ENCODE measurements at places on chromosomes 2 and 18.

DNA sequence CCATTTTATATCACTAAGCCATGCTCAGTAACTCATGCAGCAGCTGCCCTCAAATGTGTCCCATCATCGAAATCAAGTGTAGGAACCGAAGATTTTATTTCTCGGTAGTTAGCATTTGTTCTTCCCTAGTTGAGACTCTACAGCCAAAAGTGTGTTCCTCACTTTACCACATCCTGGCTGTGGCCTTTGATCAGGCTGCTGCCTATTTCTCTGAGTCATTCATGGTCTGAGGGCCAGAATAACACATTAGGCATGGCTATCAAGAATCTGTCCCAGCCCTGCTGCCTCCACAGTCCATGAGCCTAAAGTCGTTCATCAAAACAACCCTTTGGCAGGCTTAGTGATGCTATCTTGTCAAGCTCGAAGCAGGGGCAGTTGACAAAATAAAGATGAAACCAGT, 300.1 kb downstream of the TDRD15 start:
- no peak for DNase-seq

GRCh38 chr2:241639385-241639784, 1.9 kb downstream of the ATG4B start:
- DNase-seq, result peak; percentile 69

- peak; percentile 90 for DNase-seq
These were observed 7.5 kb upstream of the KCNG2 start for GRCh38 chr18:79789901-79790890.

DNA sequence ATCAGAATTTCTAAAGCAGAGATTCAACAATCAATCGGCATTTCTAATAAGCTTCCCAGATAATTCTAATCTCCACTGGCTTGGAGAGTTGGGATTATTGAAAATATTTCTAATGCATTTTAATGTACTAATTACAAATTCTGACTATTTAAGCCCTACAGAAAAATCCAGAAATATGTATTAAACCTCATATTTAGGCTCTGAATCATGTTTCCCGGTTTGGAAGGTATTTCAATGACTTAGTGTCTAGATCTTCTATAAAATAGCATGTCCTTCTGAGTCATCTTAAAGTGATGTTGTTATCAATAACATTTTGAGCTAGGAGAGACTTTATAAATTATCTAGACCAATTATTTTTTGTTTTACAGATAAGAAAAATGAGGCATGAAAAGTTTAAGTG, 258.8 kb upstream of the NRXN1 start:
- peak; percentile 6 for DNase-seq

DNA sequence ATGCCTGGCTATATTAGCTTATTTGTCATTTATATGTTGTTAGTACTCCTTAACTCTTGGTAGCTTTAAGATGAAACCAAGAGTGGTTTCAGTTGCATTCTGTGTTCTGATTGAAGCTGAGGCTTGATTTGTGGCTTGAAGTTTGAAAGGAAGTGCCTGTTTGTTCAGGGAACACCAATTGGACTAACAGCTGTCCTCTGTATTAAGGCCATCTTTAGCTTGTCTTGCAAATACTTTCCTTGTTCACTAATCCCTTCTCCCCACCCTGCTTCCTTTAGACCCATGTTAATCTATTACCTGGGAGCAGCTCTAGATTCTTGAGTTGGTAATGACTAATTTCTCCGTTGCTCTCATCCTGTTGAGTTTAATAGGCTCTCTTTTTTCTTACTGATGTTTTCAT, 13.4 kb downstream of the ITGA6 start:
- DNase-seq, result no peak

- DNase-seq, result no peak
These were observed 32.2 kb upstream of the PIK3C3 start for GRCh38 chr18:41922841-41923240.

DNA sequence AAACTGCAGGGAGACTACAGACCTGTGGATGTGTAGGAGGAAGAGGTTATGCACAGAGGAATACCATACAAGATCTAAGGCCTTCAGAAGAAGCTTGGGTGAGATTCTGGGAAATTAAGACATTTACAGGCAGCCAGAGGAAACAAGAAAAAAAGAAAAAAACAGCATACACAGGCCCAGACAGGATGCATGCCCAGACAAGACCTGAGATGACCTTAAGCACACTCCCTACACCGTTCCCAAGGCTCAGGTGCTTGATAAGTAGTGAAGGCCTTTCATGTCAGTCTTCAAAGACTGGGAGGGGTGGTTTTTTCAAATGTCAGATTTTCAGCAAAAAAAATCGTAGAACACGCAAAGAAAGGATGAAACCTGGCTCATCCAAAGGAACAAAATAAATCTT, 83.0 kb downstream of the CCDC138 start:
- no peak for DNase-seq

GRCh38 chr2:101766871-101767739, 69.6 kb downstream of the MAP4K4 start:
- peak; percentile 83 for DNase-seq

- DNase-seq, result no peak
These were observed 62.6 kb downstream of the CERKL start for GRCh38 chr2:181594322-181594721.

DNA sequence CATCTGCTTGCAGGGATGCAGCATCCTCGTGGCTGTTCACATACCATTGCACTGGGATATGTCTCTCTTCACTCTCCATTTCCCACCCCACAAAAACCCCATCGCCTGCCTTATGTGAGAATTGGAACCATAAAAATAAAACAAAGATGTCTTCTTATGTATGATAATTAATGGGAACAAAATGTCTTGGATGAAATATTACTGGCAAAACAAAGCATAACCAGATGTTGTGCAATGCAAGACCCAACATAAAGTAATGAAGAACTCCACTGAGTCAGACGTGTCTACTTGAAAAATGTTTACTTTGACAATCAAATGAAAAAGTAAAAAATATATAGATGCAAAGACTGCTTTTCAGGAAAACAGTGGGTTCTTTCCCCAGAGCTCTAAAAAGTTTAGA, 611.3 kb upstream of the SYT4 start:
- no peak for DNase-seq

DNA sequence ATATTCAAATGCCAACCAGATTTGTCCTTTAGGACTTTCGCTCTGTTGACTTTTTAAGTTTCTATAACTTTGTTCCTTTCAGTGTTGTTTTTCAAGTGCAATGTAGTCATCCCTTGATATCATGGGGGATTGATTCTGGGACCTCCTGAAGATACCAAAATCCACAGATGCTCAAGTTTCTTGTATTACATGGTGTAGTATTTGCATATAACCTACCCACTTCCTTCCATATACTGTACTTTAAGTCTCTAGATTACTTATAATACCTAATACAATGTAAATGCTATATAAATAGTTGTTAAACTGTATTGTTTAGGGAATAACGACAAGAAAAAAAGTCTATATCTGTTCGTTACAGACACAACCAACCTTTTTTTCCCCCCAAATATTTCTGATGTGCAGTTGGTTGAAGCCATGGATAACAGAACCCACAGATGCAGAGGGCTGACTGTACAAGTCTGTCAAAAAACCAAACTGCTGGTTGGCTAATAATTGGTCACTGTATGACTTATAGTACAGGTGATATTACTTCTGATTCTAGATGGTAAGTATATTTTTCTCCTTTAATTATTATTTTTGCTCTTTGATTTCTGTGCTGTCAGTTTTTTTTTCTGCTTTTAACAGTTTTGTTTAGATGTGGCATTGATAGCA, 201.7 kb upstream of the STON1 start:
- DNase-seq, result no peak

DNA sequence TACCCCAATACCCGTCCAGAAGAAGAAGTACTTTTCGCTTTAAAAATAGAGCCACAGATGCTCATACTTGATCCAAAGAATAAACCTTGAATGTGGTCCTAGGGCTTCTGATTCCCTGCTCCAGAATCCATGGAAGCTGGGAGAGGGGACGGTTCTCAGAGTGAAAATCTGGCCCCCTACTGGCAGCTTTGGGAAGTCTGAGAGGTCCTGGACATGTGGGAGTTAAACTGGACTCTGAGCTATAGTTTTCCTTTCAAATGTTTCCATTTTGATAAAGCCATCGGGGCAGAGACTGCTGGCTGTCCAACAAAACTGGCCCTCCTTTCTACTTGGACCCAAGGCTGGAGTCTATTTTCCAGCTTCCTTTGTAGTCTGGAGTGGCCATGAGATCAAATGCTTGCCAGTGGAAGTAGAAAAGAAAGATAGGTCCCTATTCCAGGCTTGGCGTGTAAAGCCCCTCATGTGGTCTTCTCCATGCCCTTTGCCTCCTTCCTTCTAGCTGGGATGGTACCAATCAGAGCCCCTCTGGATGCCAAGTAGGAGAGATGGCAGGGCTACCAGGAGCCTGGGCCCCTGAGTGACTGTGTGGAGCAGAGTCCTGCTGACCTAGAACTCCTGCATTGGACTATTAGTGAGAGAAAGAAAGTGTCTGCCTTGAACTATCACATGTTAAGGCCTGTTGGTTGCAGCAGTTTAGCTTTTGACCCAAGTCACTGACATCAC, 37.7 kb upstream of the TBC1D8 start:
- peak; percentile 83 for DNase-seq

- no peak for DNase-seq
These were observed 183.5 kb downstream of the PAX3 start for GRCh38 chr2:222115296-222115695.

- DNase-seq, result no peak
These were observed 41.8 kb upstream of the SP3 start for GRCh38 chr2:174007010-174007409.

- peak; percentile 70 for DNase-seq
These were observed 9.0 kb upstream of the CWC22 start for GRCh38 chr2:180015951-180016709.

DNA sequence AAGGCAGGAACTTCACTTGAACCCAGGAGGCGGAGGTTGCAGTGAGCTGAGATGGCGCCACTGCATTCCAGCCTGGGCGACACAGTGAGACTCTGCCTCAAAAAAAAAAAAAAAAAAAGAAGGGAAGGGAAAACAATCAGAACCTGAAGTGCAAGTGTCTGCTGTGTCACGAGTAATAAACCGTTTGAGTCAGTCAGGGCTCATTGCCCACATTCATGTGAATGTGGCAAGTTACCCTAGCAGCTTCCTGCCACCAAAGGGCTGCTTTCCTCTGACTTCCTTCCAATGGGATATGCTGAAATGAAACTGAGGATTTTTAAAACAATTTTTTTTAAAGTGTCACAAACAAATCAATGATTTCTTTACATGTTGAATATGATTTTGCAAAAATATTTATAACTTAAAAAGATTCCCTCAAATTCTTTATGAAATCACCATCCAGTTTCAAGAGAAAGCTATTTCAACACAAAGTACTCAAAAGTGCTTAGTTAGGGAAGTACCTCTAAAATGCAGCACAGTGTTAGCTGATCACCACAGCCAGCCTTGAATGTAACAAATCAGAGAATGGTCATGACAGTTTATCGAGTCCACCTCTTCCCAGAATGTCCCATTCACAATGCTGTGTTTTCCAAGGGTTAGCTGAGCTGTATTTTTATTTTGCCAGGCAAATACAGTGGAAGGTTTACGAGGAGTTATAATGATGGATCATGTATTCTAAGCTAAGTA, 36.4 kb downstream of the WDSUB1 start:
- DNase-seq, result peak; percentile 91

DNA sequence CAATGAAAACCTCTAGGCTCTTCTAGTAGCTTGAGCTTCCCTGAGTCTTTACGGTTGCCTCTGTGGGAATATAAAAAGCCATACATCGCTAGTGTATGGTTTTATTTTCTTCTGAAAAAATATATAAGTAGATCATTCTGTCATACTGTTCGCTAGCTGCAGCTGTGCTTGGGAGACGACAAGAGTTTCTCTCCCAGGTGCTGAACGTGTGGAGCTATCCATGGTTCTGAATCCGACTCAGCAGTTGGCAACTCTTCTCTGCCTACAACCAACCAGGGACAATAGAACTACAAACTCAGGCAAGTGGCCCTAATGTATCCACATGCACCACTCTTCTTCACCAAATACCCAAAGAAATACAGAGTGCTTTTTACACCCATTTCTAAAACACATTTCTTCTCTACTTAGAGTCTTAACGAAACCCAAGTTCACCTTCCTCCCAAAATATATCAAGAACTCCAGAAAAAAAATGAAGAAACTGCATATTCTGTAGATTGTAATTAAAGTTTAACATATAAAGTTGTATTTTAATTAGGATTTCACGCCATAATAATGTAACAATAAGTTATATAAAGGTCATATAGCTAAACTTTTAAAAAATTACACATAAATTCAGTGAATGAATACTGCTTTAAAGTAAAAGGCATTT, 2.2 kb upstream of the KCNH7 start:
- DNase-seq, result peak; percentile 66

GRCh38 chr2:23904692-23905091, 22.2 kb downstream of the ATAD2B start:
- DNase-seq, result no peak

GRCh38 chr2:207791579-207792243, 22.0 kb upstream of the FZD5 start:
- no peak for DNase-seq

All from osteoblast (primary cell).